ENCODE measurements at places on chromosomes 6 and 20. TPM values are rescaled to one million over a fixed set of nuclear protein-coding genes. Genes with fewer than 3 reads are reported as not detected.

The XKR7 gene
- 0.01 TPM for total RNA-seq

The STMND1 gene
- not detected for total RNA-seq

The MCM8 gene
- total RNA-seq, result 28.8 TPM

The PGC gene
- total RNA-seq, result 0.08 TPM

The CRISP3 gene
- not detected for total RNA-seq

The KCNS1 gene
- total RNA-seq, result not detected

The NT5DC1 gene
- total RNA-seq, result 29.3 TPM

The CLDN20 gene
- not detected for total RNA-seq

The PLN gene
- total RNA-seq, result not detected

The LY86 gene
- not detected for total RNA-seq

The SPATA25 gene
- total RNA-seq, result 0.52 TPM

The TNXB gene
- 0.39 TPM for total RNA-seq

The CLPSL2 gene
- 0.99 TPM for total RNA-seq

The ZNF165 gene
- 1.1 TPM for total RNA-seq

The IL17F gene
- total RNA-seq, result not detected

The COL10A1 gene
- not detected for total RNA-seq

The TOX2 gene
- 14.2 TPM for total RNA-seq
